CD4-positive, alpha-beta T cell treated with Interleukin-17A for 1 hour (primary cell): ENCODE measurements at places on chromosomes 7 and 10.

DNA sequence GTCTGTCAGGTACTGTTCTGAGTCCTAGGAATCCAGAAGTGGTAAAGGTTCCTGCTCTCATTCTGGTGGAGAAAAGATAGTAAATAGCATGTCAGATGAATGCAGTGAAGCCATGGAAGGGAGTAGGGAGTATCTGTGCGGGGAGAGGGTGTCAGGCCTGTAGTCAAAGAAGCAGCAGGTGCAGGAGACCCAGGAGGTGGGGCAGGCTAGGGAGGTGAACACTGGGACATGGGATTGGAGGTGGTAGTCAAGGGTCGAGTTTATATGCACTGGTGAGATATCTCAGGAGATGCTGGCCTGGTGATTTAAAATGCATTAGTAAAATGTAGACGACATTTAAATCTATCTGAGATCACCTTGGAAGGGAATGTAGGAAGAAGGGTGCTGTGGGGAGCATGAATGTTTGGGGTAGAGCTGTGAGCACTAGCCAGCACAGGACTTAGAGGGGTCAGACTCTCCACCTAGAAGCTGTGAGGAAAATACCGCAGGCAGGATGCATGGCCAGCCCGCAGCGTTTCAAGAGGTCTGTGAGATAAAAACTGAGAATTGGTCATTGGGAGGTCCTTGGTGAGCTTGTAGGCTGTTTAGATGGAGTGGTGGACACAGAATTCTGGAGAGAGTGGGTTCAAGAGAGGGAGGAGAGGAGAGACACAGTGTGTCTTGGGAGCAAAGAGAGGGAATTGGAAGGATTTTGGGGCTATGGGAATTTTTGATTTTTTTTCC lies 6.8 kb downstream of the GTPBP4 start:
- DNase-seq, result no peak

GRCh38 chr7:150685219-150686029 lies at the start of gene GIMAP2:
Gene GIMAP2 (plus strand): TSS chr7:150685706. CDS start chr7:150687060, 1,354 bp downstream.
- peak; percentile 77 for DNase-seq

- no peak for DNase-seq
Measured at GRCh38 chr7:4831723-4832495, 29.9 kb downstream of the PAPOLB start.

DNA sequence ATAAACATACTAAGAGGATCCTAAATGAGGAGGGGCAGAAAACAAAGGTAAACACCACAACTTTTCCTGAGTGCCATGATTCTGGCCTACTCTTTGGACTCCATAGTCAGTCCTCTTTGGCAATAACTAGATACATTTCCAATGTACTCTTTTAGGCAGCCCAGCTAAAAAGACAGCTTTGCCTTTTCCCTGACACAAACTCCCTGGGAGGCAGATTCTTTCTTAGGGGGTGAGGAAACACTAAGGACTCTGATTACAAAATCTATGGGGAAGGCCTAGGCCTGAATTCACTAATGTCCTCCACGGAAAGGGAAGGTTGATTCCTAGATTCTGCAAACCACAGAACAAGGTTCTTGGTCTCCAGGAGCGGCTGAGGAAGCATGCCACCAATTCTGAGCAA lies 25.8 kb downstream of the FBXW4 start:
- DNase-seq, result no peak

DNA sequence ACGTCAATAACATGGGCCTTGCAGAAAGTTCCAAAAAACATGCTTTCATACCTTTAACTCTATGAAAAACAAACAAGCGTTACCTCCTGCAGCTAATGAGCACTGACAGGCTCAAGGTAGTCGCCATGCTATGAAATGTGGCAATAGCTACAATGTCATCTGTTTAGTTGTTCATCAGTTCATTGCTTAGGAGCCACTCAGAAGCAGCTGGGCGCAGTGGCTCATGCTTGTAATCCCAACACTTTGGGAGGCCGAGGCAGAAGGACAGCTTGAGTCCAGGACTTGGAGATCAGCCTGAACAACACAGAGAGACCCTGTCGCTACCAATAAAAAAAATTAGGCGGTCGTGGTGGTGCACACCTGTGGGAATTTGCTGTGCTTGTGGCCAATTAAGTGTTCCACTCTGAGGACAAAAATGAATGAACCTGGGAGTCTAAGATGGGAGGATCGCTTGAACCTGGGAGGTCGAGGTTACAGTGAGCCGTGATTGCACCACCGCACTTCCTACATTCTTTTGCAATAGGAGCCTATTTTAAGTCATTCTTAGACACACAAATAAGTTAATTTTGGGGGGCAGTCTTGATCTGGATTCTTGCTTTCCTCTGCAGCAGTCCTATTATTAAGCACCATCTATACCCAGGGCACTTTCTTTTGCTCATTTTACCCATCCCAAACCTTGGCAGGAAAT lies 276.2 kb upstream of the KLF14 start:
- no peak for DNase-seq

GRCh38 chr7:8212638-8213037 lies 49.3 kb downstream of the ICA1 start:
- no peak for DNase-seq

- DNase-seq, result no peak
Measured at GRCh38 chr7:123725586-123726171, 23.1 kb downstream of the WASL start.

- no peak for DNase-seq
Measured at GRCh38 chr10:60073781-60074656, 167.7 kb upstream of the CCDC6 start.

- no peak for DNase-seq
Measured at GRCh38 chr10:15857107-15857575, 3.2 kb downstream of the MINDY3 start.

DNA sequence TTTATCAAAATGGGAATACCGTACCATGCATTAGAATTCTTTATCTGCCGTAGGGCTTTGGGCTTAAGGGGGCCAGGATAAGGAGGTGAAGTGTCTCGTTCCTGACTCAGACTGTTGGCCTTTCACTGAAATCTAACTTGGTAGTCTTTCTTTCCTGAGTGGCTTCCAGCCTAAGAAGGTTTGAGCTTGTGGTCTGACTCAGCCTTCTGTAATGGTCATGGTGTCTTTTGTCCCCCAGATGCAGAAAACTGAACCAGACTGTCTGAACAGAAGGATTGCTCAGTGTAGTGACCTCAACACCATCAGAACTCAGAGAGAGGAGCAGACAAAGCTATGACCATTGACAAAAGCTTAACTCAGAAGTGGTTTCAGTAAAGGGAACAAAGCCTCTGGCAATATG lies 39.5 kb downstream of the WNT2 start:
- no peak for DNase-seq

DNA sequence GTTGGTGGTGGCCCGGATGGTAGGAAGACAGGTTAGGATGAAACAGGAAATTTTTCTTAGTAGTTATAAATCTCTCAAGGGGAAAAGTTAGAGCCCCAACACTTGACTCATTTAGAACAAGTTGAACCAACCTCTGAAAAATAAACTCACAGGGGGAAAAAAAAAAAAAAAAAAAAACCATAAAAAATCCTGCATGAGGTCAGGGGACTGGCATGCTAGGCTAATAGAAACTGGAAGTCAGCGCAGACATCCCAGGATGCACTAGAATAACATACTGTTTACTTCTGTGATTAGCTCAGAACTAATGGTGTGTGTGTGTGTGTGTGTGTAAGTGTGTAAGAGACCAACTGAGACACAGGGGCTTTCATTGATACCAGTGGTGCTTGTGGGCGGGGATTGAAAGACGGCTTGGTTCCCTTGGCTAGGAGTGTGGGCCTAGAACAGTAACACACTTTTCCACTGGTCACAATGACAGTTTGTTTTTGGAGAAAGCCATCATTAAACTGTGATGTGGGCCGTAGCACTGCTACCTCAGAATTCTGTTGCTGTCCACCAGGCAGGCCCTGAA lies 491.6 kb upstream of the GALNT17 start:
- DNase-seq, result no peak

DNA sequence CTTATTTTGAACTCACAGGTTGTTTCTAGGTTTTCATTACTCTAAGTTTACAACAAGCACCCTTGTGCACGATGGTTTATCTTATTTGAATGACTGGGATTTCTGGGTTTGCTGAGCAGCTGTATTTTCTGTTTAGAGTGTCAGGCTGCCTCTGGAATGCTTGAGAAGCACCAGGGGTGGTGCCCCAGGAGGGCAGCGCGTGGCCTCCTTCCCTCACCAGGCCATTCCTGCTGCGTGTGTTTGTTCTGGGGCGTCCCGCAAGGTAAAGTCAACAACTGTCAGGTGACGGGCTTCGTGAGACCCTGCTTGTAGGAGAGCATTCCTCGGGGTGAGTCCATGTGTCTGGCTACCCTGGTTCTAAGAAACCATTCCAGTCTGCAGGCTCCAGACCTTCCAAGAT lies 54.9 kb downstream of the FAM171A1 start:
- DNase-seq, result no peak

GRCh38 chr7:55280031-55280454 lies 85.1 kb upstream of the LANCL2 start:
- DNase-seq, result peak; percentile 77

GRCh38 chr7:96899108-96899507 lies 106.2 kb upstream of the DLX6 start:
- no peak for DNase-seq

DNA sequence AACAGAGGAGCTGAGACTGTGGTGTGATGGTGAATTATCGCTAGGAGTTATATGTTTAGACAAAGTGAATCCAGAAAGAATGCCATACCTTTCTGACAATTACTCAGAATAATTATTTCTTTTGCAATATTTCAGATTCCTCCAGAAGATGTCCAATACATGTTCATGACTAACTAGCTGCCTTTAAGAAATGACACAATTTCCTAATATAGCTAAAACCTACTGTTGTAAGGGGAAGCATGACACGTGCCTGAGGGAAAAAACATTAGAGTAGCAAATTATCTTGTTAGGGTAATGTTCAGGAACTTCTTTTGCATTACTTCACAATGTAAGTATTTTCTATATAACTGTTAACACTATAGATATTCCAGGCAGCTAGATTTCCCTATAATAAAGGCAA lies 150.3 kb downstream of the COL28A1 start:
- no peak for DNase-seq

DNA sequence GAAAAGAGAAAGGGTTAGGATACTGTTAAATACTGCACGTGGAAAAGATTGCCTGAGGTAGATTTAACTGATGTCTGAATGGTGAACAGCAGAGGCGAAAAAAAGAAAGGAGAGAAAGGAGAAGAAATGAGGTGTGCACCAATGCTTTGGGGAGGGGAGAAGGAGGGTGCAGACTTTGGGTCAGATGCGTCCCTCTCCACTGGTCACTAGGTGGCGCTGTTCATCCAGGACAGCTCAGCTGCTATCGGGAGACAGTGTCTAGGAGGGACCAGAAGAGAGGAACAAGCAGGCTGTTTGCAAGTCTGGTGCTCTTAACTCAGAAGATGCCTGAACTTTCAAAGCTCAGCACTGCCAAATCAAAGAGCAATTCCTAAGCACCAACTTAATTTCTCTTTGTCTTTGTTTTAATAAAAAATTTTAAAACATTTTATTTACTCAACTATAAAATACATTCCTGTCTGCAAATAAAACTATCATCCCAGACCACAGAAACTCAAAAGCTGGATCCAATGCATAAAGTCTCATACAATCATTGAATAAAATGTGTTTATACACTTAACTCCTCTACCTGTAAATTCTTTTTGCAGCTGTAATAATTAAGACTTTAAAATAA lies 83.9 kb upstream of the PDLIM1 start:
- DNase-seq, result peak; percentile 50

DNA sequence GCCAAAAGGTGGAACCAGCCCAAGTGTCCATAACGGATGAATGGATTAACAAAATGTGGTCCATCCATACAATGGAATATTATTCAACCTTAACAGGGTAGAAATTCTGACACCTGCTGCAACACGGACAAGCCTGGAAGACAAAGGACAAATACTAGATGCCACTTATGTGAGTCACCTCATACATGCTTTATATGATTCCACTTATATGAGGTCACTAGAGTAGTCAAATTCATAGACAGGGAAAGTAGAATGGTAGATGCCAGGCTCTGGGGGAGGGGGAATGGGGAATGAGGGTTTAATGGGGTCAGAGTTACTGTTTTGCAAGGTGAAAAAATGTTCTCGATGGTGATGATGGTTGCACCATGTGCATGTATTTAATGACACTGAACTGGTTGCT lies 34.0 kb upstream of the CYTH3 start:
- DNase-seq, result no peak

GRCh38 chr10:113890769-113891168 lies 36.3 kb downstream of the NHLRC2 start:
- no peak for DNase-seq

DNA sequence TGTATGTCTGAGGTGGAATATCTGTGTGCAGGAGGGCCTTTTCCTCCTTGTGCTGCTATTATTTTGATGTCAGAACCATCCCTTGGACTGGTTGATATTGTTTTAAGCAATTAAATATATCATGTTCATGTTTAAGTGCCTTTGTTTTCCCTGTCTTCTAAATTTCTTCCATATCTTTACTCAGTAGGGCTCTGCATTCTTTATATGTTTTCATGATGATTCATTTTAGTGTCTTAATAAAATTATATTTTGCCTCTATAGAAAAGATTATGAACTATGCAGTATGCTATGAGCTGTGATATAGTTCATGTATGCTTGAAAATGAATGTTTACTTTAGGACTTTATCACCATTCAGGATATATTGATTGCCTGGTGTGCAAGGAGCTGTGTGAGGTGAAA lies 34.8 kb downstream of the AHR start:
- no peak for DNase-seq
